ENCODE measurements at places on chromosomes 16 and 17.
A peak's percentile ranks its signal among the peaks of the same experiment; 100 is the strongest.

- DNase-seq, result no peak
Observed at GRCh38 chr17:40076591-40076990, 13.8 kb downstream of the THRA start.

DNA sequence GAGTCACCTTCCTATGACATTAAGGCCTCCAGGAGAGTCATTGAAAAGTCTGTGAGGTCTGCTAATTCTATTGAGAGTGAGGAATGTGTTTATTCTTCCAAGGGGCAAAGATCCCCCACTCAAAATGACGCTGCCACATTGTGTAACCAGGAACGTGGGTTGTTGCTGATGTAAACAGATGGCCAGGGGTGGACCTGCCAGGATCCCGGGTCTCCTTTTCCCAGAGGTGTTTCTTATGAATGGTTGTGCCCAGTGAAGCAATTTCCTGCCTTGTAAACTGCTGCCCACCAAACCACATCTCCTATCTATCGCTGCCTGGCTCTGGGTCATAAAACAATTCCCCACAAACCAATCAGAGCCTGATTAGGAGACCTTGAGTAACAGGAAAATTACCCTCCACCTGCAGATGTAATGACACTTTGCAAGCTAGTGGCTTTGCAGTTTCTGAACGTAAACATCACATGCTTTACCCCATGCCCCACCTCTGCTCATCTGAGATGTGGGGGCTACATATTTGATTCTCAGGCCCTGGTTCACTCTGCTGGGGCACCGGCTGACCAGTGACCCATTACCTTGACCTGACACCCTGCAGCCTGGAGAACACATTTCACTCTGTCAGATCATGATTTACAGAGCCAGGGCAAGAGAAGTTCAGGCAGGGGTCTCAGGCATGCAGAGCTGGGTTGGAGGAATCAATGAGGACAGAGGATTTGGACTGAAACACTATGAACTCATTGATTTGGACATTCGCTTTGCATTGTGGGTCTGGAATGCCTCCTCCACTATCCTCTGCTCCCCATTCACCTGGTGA is 33.1 kb upstream of the DDX52 start:
- DNase-seq, result no peak

DNA sequence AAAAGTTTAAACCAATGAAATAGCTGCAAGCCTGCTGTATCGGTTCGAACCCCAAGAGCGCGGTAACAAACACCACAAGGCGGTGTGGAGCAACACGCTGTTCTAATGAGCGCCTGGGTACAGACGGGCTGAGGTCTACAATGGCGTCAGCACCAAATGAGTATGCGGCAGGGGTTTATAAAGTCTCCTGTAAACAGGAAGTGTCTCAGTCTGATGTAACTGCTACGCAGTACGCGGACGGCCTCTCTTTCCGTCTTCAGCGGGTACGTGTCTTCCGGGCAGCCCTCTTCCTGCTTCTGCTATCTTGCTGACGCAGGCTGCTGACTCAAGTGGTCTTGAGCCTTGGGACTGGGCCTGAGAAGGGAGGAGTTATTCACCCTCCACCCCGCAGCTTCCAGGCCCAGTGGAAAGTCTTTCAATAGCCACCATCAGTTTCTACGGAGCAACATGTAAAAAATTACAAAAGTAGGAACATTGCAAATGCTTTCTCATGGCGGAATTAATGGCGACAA is 40.5 kb upstream of the KCNJ2 start:
- no peak for DNase-seq

- DNase-seq, result no peak
Observed at GRCh38 chr17:45306094-45306493, 10.7 kb downstream of the MAP3K14 start.

- DNase-seq, result no peak
Observed at GRCh38 chr17:2889256-2889655, 93.0 kb downstream of the RAP1GAP2 start.

GRCh38 chr16:28974007-28974436 is 556 bp upstream of the SPNS1 start:
- DNase-seq, result peak; percentile 51

DNA sequence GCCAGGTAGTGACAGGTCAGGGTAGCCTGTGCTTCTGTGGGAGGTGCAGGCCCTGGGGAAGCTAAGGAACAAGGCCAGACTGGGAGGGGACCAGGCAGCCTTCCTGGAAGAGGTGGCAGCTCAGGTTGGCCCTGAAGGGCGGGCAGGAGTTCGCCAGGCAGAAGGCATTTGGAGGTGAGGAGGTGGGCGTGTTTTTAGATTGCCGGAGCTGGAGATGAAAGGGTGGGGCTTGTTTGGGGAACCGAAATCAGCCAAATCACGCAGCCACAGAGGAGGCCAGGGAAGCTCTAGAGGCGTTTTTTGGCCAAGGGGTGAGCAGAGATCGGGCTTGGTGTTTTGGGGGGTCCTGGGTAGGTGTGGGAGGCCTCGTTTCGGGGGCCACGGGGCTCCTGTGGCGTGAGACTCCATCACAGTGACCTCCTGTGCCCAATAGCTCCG is 7.6 kb downstream of the ADCY7 start:
- no peak for DNase-seq

- DNase-seq, result no peak
Observed at GRCh38 chr17:76519048-76519966, 18.1 kb upstream of the RHBDF2 start.

DNA sequence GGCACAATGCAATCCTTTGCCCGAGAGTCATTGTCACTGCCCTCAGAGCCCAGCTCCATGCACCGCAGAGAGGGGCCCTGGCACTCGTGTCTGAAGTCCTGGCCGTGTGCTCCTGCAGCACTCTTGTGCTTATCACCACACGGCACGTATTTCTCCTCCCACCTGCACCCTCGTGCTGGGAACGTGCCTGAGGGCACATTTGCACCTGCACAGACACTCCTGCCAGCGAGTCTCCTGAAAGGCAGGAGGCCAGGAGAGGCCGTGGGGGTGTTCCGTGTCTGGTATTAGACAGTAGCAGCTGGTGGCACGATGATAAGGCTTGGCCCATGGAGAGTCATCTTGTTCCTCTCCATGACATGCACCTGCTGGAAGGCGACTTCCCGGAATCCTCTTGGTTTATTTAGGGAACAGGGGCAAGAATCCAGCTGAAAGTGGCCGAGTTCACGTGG is 3.4 kb upstream of the ACSF3 start:
- DNase-seq, result no peak

- no peak for DNase-seq
Observed at GRCh38 chr17:63917646-63918045, 993 bp downstream of the GH1 start.

DNA sequence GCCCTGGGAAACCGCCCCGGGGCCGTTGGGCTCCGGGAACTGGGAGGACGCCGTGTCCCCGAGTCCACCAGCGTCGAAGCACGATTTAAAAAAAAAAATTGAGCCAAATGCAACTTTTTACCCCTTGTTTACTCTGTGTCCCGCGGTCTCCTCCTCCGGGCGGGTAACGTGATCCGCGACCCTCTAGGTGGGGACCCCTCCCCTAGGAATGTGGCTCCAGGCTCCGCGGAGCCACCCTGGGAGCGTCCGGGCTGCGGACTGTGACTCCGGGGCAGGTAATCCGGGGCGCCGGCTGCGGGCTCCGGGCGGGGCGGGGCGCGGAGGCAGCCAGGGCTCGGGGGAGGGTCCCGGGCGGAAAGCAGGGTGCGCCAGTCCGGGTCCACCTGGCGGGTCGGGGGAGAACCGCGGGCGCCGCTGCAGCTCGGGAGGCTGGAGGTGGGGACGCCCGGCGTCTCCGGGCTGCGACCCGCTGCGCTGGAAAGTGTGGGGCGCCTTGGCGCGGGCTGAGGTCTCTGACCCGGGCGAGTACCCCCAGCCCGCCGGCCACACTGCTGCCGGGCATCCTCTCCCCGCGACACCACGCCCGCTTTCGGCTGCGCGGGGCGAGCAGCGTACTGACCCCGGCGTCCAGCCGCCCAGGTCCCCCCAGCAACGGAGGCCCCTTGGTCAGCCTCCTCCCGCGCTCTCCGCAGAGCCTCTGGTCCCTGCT is 852 bp upstream of the HELZ start:
- DNase-seq, result no peak

- DNase-seq, result no peak
Observed at GRCh38 chr16:81275795-81276194, 37.3 kb downstream of the BCO1 start.

- DNase-seq, result no peak
Observed at GRCh38 chr17:43591779-43592562, 45.8 kb upstream of the ETV4 start.

- no peak for DNase-seq
Observed at GRCh38 chr17:31467502-31468256, 76.2 kb downstream of the RAB11FIP4 start.

- no peak for DNase-seq
Observed at GRCh38 chr17:76812968-76813367, 55.2 kb upstream of the MGAT5B start.

- peak; percentile 26 for DNase-seq
Observed at GRCh38 chr17:37830151-37830993, 85.5 kb upstream of the HNF1B start.

GRCh38 chr16:71707199-71707598 is 17.3 kb downstream of the PHLPP2 start:
- DNase-seq, result no peak

- DNase-seq, result no peak
Observed at GRCh38 chr17:33858121-33858520, 397.0 kb upstream of the CCL2 start.

DNA sequence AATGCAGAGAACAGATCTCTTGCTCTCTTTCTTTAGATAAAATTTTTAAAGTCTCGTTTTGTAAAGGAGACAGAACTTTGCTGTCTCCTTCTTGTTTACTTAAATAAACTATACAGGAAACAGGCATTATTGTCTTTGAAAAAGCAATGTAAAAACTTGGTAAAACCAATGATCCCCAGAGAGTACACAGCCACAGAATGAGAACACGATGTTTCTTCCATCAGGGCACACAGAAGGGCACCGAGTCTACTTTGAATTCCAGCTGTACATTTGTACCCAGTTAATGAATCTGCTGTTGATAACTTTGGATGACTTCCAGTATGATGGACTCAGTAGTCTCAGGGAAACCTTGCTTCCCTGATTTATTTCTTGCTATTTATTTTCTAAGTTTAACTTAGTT is 8.1 kb upstream of the TMEM100 start:
- DNase-seq, result no peak

- DNase-seq, result no peak
Observed at GRCh38 chr17:80872001-80872500, 119.6 kb upstream of the CHMP6 start.

DNA sequence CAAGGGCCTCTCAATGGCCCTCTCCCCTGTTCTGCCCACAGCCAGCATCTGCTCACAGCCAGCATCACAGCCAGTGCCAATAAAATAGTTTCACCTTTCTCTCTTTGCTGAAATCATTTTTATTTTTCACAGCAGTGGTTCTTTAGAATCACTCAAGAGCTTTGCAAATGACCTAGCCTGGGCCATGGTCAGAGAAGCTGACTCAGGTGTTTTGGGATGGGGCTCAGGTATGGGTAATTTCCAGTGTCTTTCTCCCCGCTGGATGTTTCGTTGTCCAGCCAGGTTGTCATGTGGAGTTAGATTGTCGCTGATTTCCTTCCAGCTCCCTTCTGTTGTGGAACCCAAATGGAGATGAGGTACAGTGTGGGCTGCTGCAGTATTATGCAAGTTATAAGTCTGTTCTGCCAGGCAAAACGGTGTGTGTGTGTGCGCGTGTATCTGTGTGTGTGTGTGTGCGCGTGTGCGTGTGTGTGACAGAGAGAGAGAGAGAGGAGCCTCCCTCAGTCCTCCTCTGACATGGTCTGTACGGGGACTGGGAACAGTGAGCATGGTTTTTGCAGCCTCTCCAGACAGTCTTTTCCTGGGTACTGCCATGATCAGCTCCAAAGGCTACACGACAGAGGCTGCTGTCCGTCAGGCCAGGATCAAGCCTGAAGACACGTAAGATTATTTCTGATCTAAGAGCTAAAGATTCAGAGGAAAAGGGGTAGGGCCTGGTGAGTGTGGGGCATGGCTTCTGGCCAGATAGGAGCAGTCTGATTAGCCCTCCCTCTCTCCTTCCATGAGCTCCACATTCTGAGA is 1.4 kb upstream of the PMP22 start:
- no peak for DNase-seq

- DNase-seq, result peak; percentile 52
Observed at GRCh38 chr17:4565209-4566141, 5.1 kb upstream of the GGT6 start.

DNA sequence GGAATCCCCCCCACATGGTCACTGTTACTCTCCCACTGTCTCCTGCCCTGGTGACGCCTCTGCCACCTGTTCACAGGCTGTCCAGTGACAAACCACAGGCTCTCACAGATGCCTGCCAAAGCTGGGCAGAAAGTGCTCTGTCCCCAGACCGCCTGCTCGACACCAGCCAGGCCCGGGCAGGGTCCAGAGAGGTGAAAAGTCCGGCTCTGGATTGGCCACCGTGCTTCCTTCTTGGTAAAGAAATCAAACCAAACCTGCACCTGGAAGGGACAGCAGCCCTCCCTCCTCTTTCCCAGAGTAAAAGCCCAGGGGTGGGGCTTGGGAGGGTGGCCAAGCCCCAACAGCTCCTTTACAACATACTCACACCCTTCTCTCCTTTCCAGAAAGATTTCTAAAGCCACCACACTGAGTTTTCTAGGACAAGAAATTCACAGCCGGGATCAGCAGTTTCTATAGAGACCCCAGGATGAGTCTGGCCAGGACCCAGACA is 6.2 kb downstream of the PCGF2 start:
- no peak for DNase-seq

- DNase-seq, result no peak
Observed at GRCh38 chr17:1402262-1402586, 2.2 kb upstream of the YWHAE start.

DNA sequence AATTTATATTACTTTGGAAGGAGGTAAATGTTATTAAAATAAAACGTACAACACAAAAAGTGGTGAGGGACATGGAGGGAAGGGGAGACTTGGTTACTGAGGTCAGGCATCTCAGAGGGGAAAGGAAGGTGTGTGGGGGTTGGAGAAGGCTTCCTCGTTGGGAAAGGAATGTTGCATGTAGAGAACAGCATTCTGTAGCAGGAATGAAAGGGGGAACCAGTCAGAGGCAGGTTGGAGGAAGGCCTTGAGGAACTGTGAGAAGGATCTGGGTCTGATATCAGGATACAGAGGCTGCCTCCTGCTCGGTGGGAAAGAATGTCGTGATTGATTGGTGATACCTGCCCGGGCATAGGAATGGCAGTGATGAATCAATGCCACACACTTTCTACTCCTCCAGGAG is 103.3 kb upstream of the ZFHX3 start:
- DNase-seq, result no peak

GRCh38 chr16:49851468-49851787 is 4.5 kb downstream of the ZNF423 start:
- DNase-seq, result no peak

- DNase-seq, result no peak
Observed at GRCh38 chr17:68835071-68835470, 120.1 kb downstream of the ABCA8 start.

GRCh38 chr17:57892146-57892819 is 42.4 kb upstream of the MRPS23 start:
- peak; percentile 39 for DNase-seq

All from NCI-H2107 (cell line).